Activated CD8-positive, alpha-beta memory T cell treated with anti-CD3 and anti-CD28 coated beads, Interleukin-2, amount 50 U/mL, for 48 hours (primary cell): ENCODE measurements at places on chromosomes 16 and 17.

- no peak for DNase-seq
These were observed 71.4 kb upstream of the WSB1 start for GRCh38 chr17:27222515-27222914.

GRCh38 chr16:4085405-4085970, 30.8 kb downstream of the ADCY9 start:
- no peak for DNase-seq

DNA sequence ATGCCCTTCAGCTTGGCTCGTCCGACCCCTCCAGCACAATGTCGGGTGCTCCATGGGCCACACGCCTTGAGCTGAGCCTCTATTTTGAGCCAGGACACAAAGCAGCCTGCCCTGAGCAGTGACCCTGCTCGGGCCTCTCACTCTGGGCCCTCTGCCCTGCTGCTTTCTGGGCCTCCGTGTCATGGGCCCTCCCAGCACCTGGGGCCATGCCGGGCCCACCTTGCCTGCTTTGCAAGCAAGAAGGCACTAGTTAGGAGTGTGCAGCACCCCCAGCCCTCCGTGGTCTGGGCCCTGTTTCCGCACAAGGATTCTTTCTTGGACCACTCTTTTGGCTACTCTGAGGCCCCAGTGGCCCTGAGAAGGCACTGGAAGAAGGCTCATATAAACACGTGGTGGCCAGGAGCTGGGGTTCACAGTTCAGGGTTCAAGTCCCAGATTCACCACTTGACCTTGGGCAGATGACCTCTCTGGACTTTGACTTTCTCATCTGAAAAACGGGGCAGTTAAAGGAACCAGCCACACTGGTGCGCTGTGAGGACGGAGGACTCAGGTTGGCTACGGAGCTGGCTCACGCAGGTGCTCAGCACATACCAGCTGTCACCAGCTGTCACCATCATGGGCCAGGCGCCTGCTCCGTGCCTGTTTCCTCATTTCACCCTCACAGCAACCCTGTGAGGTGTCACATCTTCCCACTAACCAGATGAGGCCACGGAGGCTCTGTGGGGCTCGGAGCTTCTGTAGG, 166.0 kb upstream of the GSE1 start:
- no peak for DNase-seq

DNA sequence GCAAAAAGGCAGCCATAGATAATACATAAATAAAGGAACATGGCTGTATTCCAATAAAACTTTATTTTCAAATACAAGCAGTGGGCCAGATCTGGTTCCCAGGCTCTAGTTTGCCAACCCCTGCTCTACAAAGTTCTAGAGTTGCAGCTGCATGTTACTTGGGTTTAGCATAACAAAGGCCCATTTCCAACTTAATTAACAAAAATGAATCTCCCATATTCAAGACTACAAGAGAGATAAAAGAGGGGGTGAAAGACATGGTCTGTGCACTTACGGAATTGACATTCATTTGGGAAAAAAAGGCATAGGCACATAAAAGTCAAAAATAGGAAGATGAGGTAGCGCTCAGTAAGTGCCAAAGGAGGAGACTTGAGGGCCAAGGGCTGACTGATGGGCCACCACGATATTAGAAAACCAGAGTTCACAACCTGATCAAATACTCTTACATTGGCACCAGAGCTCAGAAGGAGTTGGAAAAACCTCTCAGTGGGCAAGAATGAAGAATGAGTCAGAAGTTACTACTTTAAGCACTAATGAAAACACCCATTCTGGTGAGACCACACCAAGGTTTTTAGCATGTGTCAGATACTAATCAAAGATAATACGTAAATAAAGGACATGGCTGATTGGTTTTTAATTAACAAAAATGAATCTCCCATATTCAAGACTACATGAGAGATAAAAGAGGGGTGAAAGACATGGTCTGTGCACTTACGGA, 164.0 kb downstream of the VPS53 start:
- DNase-seq, result no peak

DNA sequence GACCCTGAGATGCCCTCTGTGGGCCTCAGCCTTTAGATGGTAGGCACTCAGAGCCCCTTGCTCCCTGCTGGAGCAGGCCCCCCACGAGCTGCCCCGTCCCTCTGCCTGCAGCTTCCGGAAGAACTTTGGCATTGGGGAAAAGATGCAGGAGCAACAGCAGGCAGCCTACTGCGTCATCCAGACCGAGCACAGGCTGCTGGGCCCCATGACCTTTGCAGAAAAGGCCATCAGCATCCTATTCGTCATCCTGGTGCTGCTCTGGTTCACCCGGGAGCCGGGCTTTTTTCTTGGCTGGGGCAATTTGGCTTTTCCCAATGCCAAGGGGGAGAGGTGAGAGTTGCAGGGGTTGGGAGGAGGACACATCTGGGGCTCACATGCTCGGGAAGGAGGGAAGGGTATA, 12.7 kb upstream of the FOXN1 start:
- DNase-seq, result no peak

DNA sequence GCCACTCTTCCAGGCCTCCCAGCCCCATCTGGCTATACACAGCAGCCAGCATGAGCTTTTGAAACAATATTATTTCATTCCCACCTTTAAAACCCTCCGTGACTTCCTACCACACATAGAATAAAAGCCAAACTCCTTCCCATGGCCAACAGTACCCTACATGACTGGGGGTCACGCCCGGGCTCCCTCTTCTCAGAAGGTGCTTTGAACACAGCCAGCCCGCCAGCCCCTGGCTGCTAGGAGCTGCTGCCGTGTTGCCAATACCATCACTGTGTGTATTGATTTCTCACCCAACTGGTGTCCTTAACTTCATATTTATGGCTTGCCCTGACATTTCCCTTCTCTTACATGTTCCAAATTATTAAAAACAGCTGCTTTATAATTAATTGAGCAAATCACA, 111.2 kb downstream of the GNAO1 start:
- no peak for DNase-seq

DNA sequence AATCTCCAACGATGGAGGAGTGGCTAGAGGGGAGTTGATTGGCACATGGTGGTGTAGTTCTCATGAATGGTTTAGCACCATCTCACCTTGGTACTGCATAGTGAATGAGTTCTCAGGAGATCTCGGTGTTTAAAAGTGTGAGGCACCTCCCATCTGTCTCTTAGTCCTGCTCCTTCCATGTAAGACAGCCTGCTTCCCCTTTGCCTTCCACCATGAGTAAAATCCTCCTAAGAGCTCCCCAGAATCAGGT, 428.8 kb upstream of the MAF start:
- no peak for DNase-seq

DNA sequence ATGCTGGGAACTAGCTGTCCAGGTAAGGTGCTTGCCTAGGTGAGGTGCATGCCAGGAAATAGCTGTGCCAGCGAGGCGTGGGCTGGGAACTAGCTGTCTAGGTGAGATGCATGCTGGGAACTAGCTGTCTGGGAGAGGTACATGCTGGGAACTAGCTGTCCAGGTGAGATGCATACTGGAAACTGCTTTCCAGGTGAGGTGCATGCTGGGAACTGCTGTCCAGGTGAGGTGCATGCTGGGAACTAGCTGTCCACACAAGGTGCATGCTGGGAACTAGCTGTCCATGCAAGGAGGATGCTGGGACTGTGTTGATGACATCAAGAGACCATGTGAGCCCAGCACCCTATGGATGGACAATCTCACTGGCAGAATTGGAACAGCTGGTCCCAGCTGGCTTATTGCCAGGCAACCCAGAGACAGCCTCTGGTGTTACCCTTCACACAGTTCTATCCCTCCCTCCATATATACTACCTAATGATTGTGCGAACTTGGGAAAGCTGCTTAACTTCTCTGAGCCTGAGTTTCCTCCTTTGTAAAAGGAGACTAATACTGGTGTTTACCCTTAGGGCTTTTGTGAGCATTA, 479.9 kb upstream of the RBFOX1 start:
- no peak for DNase-seq

DNA sequence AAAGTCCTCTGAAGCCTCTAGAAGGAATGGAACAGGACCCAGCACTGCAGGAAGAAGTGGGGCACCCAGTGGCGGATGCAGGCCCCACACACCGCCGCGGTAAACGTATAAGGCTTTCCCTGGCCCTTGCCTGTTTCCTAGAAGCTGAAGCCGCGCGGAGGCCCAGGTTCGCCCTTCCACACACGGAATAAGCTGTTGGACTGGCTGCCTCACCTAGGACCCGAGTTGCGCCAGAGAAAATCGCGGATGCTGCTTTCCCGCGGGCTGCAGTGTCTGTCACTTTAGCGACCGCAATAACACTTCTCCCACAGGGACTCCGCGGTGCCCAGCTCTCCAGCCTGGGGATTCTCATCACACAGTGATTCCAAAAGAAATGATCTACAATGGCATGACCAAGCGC, 1736.9 kb downstream of the TP53TG3F start:
- DNase-seq, result no peak

DNA sequence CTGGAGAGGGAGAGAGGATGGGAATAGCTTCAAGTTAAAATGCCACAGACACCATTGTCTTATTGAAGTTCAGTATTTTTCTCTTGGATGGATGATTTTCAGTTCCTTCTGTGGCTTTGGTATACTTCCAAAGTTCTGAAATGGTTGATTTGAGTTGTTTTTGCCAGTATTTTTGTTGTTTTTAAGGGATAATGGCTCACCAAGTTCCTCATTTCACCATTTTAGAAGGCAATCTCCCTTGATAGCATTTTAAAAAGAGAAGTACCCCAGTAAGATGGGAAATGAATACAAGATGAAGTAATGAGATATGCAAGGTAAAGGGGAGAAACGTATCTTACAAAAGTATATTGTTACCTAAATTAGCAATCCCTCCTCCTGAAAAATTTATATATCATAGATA, 18.5 kb upstream of the SPDYE4 start:
- no peak for DNase-seq

- DNase-seq, result no peak
These were observed 697 bp downstream of the NOL11 start for GRCh38 chr17:67718325-67718941.

DNA sequence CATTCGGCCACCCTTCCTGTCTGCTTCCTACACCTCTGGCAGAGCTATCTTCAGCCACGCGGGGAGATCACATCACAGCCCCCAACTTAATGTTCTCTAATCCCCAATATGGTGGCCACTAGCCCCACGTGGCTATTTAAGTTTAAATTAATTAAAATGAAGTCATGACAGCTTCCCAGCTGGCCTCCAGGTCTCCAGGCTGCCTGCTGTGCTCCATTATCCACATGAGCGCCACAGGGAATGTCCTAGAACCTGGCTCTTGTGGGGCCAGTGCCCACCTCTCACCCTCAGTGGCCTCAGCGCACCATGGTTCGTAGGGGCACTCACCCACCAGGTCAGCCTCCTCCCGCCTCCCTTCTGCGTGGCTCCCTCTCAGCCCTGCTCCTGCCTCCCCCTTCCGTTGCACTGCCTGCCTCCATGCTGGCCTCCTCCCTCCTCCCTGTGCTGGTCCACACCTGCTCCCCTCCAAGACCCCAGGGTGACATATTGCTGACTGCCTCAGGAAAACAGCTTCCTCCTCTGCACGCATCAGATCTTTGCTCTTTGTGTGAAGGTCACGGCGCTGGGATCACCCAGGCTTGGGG, 47.7 kb downstream of the IRF8 start:
- DNase-seq, result no peak

GRCh38 chr17:13599168-13599577, 2.6 kb downstream of the HS3ST3A1 start:
- DNase-seq, result no peak

DNA sequence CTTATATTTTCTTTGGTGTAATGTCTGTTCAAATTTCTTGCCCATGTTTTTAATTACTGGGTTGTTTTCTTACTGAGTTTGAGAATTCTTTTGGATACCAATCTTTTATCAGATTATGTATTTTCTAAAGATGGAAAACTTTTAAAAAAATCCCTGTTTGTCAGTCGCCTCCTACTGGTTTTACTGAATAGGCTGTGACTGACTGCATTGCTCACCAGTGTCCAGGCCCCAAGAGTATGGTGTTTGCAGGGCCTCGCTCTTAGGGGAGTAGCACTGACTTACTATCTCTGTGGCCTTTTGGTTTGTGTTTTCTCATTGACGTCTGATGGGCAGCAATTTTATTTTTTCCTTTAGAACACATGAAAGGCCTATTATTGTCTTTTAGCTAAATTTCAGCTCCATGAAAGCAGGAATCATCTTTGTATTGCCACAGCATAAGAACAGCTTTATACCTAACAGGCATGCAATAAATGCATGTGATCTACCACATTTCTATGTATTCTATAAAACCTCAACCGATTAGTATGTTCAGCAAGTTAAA, 188.4 kb downstream of the AATF start:
- DNase-seq, result no peak

- no peak for DNase-seq
These were observed 373.7 kb downstream of the HAPSTR1 start for GRCh38 chr16:9465161-9465560.

DNA sequence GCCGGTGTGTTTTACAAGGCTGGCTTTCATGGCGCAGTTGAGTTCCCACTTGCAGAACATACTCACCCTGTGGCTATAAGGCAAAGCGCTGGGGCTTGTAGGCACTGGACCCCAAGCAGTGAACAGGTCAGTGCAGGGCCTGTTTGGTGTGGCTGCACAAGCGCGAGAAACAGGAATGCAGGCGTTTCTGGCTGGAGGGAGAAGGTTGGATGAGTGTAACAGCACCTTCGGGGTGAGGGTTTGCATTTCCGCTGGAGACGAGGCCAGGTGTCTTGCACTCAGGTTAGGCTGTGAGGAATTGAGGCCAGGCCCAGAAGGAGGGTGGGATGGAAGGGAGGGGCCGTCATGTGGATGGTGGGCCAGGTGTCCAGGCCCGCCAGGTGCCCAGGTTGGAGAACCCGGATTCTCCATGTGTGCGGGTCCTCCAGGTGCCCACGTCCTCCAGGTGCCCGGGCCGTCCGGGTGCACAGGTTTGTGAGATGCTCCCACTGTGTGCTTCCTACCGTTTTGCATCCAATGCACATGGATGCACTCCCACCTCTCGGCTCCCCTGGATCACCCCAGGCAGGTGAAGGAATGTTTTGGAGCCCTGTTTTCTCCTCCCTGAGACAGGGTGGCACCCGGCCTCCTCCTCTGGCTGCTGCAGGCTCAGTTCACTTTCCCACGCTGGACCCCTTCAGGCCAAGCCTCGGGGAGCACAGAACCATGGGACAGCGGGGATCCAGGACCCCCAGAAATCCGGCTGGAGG, 46.0 kb downstream of the SLC7A5 start:
- no peak for DNase-seq

GRCh38 chr17:33260638-33261037, 32.5 kb downstream of the ASIC2 start:
- no peak for DNase-seq

DNA sequence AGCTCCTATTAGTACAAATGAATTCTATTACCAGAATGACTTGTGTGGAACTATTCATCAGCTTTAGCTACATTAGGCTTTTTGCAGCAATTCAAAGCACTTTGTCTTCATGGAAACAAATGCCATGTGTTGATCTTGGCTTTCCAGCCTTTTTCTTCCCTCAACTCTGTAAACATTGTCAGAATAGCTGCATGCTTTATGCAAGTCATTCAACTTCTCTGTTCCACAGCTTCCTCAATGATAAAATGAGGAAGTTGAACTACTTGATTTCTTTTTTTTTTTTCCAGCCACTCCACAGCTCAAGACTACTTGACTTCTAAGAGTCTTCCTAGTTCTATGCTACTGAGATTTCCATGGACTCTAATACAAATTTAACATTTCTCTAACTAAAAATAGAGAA, 41.1 kb downstream of the KIAA0753 start:
- no peak for DNase-seq
